ENCODE measurements at places on chromosomes 7 and 10. TPM values are rescaled to one million over a fixed set of nuclear protein-coding genes. Genes with fewer than 3 reads are reported as not detected.

GRCh38 chr10:24652381-24652957 is 71.2 kb downstream of the ARHGAP21 start:
- H3K4me1 ChIP-seq, result no peaks in the 10 kb centered on the region
- H3K4me3 ChIP-seq, result no peak overlapping the region
- H3K27me3 ChIP-seq, result no peaks in the 10 kb centered on the region
- no peaks in the 10 kb centered on the region for H3K36me3 ChIP-seq
- DNase-seq, result no peak

CLRN3 gene
- total RNA-seq, result 0.98 TPM

DNA sequence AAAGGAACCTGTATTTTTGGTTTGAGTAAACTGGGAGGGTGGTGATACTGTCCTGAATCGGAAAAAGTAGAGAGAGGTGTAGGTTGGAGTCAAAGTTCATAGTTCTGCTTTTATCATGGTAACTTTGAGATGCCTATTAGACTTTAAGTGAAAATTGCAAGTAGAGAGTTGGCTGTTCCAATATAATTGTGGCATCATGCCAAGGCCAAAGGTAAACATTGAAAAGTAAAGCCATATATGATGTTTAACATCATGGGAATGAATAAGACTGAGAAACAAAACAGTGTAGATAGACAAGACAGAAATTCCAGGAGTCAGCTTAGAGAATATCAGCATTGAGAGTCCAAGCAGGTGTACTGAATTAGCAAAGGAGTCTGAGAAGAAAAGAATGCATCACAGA is 570.9 kb downstream of the HTR7 start:
- H3K27me3 ChIP-seq, result no peaks in the 10 kb centered on the region
- H3K36me3 ChIP-seq, result no peaks in the 10 kb centered on the region
- no peaks in the 10 kb centered on the region for H3K4me1 ChIP-seq
- no peak for DNase-seq

HPSE2 gene
- total RNA-seq, result 2.7 TPM

DNA sequence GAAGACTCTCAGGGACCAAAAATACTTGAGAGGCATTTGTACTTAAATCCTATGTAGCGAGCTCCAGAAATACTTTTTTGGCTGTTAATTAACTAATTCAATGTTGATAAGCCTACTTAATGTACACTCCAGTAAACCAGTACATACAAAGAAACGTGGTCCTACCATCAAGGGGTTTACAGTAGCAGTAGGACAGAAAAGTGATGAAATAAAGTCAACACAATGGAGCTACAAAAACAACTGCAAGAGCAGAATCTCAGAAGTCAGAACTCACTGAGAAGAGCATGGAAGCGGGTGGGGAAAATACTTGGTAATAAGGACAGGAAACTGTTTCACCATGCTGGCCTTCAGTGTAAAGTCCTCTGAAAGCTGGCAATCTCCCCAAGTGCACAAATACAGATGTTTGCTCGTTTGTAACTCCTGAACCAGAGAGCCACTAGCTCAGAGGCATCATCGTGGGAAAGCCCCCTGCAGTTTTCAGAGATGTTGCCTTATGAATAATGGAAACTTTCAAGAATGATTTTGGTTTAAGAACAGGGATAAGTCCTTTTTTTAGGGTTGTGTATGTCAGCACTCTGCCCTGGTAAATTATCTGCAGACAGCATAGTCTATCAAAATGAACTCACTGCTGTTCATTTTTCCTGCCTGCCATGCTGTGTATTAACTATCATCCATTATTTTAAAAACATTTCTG is 233.2 kb downstream of the SORCS1 start:
- H3K4me3 ChIP-seq, result no peak overlapping the region
- H3K4me1 ChIP-seq, result no peaks in the 10 kb centered on the region
- no peaks in the 10 kb centered on the region for H3K36me3 ChIP-seq
- H3K27me3 ChIP-seq, result no peaks in the 10 kb centered on the region

- no peaks in the 10 kb centered on the region for H3K36me3 ChIP-seq
- no peak overlapping the region for H3K27ac ChIP-seq
- H3K4me1 ChIP-seq, result no peaks in the 10 kb centered on the region
- no peaks in the 10 kb centered on the region for H3K27me3 ChIP-seq
Observed at GRCh38 chr10:112979927-112980326, 29.9 kb downstream of the TCF7L2 start.

CLCN1 gene
- total RNA-seq, result 0.29 TPM

JAZF1 gene
- total RNA-seq, result 10.5 TPM

DNA sequence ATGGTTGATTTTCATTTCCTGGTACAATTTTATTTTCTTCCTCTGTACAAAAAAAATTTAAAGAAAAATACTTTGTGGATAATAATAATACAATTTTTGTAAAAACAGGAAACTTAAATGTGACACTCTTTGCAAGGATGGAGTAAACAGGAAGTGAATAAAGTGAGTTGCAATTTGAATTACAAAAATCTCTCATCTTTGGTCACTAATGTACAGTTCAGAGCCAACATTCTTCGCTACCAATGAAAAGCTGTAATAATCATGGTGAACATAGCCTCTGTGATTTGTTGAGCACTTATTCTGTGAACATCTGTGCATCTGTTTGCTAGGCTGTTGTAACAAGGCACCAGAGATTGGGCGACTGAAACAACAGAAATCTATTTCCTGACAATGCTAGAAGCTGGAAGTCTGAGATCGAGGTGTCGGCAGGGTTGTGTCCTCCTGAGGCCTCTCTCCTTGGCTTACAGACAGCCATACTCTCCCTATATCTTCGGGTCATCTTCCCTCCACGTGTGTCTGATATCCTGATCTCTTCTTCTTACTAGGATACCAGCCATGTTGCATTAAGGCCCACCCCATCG is 295.3 kb upstream of the KLF6 start:
- no peak overlapping the region for H3K4me3 ChIP-seq
- no peaks in the 10 kb centered on the region for H3K4me1 ChIP-seq
- H3K36me3 ChIP-seq, result no peaks in the 10 kb centered on the region
- H3K27ac ChIP-seq, result peak overlapping the region; percentile 30
- no peaks in the 10 kb centered on the region for H3K27me3 ChIP-seq

PAPSS2 gene
- 27.2 TPM for total RNA-seq

GRCh38 chr7:132964876-132965275 is 117.0 kb downstream of the CHCHD3 start:
- H3K4me1 ChIP-seq, result no peaks in the 10 kb centered on the region
- H3K4me3 ChIP-seq, result no peak overlapping the region
- no peak for DNase-seq
- no peak overlapping the region for H3K27ac ChIP-seq
- no peaks in the 10 kb centered on the region for H3K27me3 ChIP-seq

GRCh38 chr10:79454259-79454658 is 8.8 kb upstream of the ZCCHC24 start:
- H3K27me3 ChIP-seq, result no peaks in the 10 kb centered on the region
- no peaks in the 10 kb centered on the region for H3K36me3 ChIP-seq
- H3K4me1 ChIP-seq, result no peaks in the 10 kb centered on the region
- no peak overlapping the region for H3K4me3 ChIP-seq
- H3K27ac ChIP-seq, result no peak overlapping the region

CCL26 gene
- total RNA-seq, result 0.59 TPM

SPAM1 gene
- total RNA-seq, result not detected

GRCh38 chr7:135922263-135922662 is 54.9 kb downstream of the MTPN start:
- no peak overlapping the region for H3K4me3 ChIP-seq
- H3K36me3 ChIP-seq, result no peaks in the 10 kb centered on the region
- H3K27ac ChIP-seq, result no peak overlapping the region
- DNase-seq, result no peak

DNA sequence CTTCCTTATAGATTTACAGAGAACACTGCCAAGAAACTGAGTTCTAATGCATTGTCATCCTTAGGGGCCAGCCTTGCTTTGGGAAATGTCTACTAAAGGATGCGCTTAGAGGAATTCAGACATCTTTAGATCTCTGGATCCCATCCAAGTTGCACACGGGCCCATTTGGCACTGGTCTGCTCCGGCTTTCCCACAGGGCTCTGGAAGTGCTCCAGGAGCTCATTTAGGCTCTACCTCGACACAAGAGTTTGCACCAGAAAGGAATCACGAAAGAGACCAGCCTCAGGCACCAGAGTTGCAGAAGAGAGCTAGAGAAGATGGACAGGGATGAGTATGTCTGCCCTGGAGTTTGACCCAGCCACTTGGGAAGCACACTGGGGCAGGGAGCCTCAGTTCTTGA is 150.1 kb upstream of the TMEM72 start:
- no peak overlapping the region for H3K27ac ChIP-seq
- no peaks in the 10 kb centered on the region for H3K4me1 ChIP-seq
- no peak for DNase-seq
- no peaks in the 10 kb centered on the region for H3K36me3 ChIP-seq
- no peaks in the 10 kb centered on the region for H3K27me3 ChIP-seq

- no peak overlapping the region for H3K4me3 ChIP-seq
- DNase-seq, result peak; percentile 30
- H3K27ac ChIP-seq, result peak overlapping the region; percentile 40
- no peaks in the 10 kb centered on the region for H3K4me1 ChIP-seq
- no peaks in the 10 kb centered on the region for H3K27me3 ChIP-seq
Observed at GRCh38 chr10:97822261-97822687, 27.4 kb upstream of the GOLGA7B start.

DNA sequence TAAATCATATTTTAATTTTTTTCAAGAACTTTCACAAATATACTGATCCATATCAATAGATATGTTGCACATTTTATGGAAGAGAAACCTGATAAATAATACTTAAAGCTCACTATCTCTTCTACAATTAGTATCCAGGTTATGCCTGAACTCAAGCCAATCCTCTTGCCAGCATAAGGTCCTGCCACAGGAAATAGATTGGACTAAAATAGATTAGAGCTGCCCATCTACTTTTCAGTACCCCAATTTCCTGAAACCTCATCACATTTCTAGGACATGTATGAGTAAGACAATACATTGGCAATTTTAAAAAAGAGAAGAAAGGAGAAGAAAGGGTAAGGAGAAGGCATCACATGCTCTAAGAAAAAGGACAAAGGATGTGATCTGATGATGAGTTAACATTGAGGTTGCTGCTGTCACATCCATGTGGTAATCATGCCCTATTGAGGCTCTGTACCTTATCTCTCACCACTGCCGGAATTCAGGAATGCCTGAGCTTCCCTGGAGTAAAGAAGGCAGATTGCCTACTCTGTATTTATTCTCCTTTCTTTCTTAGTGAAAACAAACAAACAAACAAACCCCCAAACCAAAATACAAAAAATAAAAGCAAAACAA is 199.7 kb downstream of the ANK3 start:
- no peak overlapping the region for H3K27ac ChIP-seq
- H3K27me3 ChIP-seq, result no peaks in the 10 kb centered on the region
- no peaks in the 10 kb centered on the region for H3K36me3 ChIP-seq

SH3PXD2A gene
- total RNA-seq, result 30.5 TPM

GRCh38 chr10:29411666-29412315 is 122.9 kb downstream of the LYZL1 start:
- no peak overlapping the region for H3K27ac ChIP-seq
- no peaks in the 10 kb centered on the region for H3K36me3 ChIP-seq
- H3K4me3 ChIP-seq, result no peak overlapping the region
- peaks cover 10% of the 10 kb centered on the region for H3K4me1 ChIP-seq
- H3K27me3 ChIP-seq, result no peaks in the 10 kb centered on the region
- no peak for DNase-seq

GRCh38 chr10:83982812-83983211 is 156.5 kb upstream of the GHITM start:
- H3K27me3 ChIP-seq, result no peaks in the 10 kb centered on the region
- H3K36me3 ChIP-seq, result no peaks in the 10 kb centered on the region
- no peaks in the 10 kb centered on the region for H3K4me1 ChIP-seq
- no peak overlapping the region for H3K27ac ChIP-seq
- DNase-seq, result no peak

DNA sequence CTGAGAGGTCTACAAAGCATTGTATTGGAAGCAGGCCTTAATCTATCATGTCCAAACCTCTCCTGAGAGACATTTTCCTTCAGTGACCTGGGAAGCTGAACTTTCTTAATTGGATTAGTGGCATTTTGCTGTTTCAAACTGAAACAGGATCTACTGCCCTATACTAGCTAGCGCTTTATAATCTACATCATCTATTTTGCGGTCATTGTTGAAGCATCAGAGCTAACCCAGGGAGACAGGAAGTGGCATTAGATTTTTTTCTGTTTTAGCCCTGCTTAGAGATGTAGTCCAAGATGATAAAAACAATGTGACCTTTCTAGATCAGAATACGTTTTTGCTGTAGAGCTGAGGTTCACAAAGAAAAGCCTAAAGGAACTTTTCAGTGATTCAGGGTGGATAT is 147.4 kb upstream of the AGR3 start:
- H3K4me3 ChIP-seq, result no peak overlapping the region
- no peak overlapping the region for H3K27ac ChIP-seq
- no peaks in the 10 kb centered on the region for H3K27me3 ChIP-seq
- H3K36me3 ChIP-seq, result no peaks in the 10 kb centered on the region

GNGT1 gene
- not detected for total RNA-seq

IDI2 gene
- not detected for total RNA-seq

CACNB2 gene
- total RNA-seq, result 7.5 TPM

AHCYL2 gene
- 19.0 TPM for total RNA-seq

DNA sequence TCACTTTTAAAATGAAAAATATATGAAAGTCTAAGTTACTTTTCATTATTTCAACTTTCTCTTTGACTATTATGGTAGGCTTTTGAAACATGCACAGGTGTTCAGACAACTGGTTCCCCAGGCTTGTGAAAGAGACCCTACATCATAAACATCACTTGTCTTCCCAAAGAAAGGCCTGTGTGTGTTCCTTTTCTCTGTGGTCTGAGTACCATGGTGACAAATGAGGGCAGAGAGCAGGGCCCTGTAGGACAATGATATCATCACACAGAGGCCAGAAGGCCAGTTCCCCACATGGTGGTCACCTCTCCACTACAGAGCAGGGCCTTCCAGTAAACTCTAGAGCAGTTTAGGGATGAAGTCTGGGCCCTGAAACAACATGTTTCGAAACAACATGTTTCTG is 288.8 kb downstream of the USP6NL start:
- no peaks in the 10 kb centered on the region for H3K4me1 ChIP-seq
- H3K27ac ChIP-seq, result no peak overlapping the region
- DNase-seq, result no peak
- H3K27me3 ChIP-seq, result no peaks in the 10 kb centered on the region
- H3K36me3 ChIP-seq, result no peaks in the 10 kb centered on the region
